Neural progenitor cell (in vitro differentiated cells): ENCODE measurements at places on chromosomes 6 and 20. TPM values are rescaled to one million over a fixed set of nuclear protein-coding genes. Genes with fewer than 3 reads are reported as not detected.

The MEP1A gene
- not detected in 2 replicates for total RNA-seq

The SLC22A7 gene
- not detected in 2 replicates for total RNA-seq

The DSP gene
- total RNA-seq: 38.3 and 38.7 TPM in 2 replicates

The TXLNB gene
- 0.06 TPM in 2 replicates for total RNA-seq

The SLC44A4 gene
- total RNA-seq: 0.32 and 0.93 TPM in 2 replicates

The POM121L2 gene
- total RNA-seq: not detected in 2 replicates

The OTOR gene
- not detected in 2 replicates for total RNA-seq

The NNAT gene
- 0.37 TPM in 1 of 2 replicates, not detected in the other for total RNA-seq

The TMC2 gene
- total RNA-seq: not detected in 2 replicates

The MYLK2 gene
- 0.22 TPM in 1 of 2 replicates, not detected in the other for total RNA-seq

The SOBP gene
- 11.0 and 12.6 TPM in 2 replicates for total RNA-seq

- DNase-seq: no peak
Measured at GRCh38 chr20:20505554-20505953, 137.7 kb downstream of the INSM1 start.

GRCh38 chr6:79231666-79232065 is 2.8 kb downstream of the HMGN3 start:
- DNase-seq: no peak

DNA sequence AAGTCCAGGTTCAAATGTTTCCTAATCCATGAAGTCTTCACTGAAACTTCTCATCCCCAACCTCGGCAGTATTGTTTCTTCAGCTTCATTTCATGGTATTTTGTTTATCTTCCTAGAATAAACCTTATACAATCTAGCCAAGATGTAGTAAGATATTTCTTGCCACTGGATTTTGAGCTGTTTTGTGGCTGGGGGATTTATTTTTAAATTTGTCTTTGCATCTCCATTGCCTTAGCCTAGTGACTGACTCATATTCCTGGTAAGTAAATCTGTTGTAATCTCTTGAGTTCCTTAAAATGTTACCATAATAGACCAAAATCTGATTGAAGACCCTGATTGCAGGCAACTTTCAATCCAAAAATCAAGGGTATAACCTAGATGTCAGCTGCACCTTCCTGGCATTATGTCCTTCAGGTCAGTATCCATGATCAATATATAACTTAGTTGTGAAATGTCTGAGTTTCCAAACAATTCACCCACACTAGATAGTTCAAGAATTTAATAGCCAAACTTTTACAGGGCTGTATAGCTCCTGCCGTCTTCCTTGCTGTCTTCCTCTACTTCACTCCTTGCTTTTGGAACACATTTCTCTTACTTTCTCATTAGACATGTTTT is 4.7 kb upstream of the TRMT11 start:
- DNase-seq: no peak

DNA sequence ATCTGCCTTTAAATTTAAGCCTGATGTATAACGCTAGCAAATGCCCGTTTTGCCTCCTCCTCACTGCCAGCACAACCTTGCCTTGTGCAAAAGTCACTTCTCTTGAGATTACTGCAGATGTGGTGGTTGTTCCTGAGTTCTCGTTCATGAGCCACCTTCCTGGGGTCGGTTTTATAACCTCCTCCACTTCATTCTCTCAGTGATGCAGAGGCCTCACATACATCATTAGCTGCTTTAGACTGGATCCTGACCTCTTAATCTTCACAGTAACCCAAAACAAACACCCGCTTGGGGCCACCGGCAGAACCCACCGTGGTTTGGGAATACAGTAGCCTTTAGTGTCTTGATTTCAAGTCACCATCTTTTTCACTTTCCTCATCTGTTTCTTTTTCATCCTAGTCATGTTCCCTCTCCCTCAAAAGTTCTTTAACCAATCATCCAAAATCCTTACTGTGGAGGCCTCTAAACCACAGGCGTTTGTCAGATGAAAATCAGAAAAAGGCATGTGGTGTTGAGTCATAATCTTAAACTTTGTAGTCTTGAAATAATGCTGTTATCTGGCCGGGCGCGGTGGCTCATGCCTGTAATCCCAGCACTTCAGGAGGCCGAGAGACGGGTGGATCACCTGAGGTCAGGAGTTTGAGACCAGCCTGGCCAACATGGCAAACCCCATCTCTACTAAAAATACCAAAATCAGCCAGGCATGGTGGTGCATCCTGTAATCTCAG is 430.3 kb upstream of the SOX4 start:
- DNase-seq: no peak

GRCh38 chr6:74114428-74114827 is 418.4 kb downstream of the CD109 start:
- DNase-seq: no peak

DNA sequence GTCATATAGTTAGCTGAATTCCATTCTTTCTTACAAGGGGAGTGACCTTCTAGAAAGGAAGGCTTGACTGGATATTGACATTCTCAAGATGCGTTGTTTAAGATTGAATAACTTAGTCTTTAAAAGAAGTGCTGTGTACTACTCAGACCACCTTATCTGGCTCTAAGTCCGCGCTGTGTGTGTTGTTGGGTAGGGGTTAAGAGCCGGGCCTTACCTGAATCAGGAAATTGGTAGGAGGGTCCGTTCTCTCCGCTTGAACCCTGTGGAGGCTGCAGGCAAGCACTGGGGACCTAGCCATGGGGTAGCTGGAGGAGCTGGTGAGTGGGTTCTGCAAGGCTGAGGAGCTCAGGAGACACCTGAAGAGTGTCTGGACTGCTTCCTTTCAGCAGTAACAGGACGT is 9.0 kb upstream of the SCML4 start:
- DNase-seq: no peak

- DNase-seq: no peak
Measured at GRCh38 chr6:52990342-52990741, 4.7 kb downstream of the GSTA4 start.

DNA sequence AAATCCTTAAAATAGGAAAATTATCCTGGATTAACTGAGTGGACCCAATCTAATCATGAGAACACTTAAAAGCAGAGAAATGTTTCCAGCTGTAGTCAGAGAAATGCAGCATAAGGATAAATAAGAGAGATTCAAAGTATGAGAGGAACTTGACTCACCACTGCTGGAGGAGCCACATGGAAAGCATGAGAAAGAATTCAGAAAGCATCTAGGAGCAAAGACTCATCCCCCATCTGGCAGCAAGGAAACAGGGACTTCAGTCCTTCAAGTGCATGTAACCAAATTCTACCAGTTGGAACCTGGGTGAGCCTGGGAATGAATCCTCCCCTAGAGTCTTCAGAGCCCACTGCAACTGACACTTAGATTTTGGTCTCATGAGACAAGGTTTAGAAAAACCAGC is 33.7 kb downstream of the RNF146 start:
- peak; percentile 3 for DNase-seq

DNA sequence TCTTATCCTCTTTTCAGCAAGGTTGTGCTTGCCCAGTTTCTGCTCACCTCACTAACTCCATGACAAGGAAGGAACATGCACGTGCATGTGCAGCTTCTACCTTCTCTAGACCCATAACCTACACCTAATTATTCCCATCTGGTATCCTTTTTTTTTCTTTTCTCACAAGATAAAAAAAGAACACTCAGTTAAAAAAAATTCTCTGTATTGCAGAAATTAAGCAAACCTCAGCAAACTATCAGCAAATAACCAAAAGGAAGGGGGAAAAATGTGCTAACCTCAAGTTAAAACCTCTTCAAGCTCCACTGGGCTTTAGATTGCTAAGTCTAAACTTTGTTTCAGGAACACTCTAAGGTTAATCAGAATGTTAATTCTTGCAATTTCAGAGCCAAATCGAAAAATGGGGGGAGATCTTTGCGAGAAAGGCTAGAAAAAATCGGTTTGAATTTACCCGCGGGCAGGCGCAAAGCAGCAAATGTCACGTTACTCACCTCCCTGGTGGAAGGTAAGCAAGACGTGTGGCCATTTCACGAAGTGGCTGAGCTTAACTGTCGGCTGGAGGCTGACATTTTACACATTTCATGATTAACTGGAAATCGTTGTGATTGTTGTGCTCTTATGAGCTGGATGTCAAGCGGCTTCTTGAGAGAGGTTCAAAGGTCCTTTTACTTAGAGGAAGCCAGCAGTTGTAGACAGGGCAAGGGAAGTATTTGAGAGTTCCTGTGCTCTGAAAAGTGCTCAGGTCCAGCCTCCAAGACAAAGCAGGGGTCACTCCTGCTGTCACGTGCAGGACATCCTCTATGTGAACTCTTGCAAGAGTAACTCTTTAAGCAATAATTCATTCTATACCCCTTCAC is 19.1 kb downstream of the TFAP2B start:
- DNase-seq: no peak
